GM10248 (cell line): ENCODE measurements at places on chromosomes 6 and 20.

GRCh38 chr6:46242921-46243320, 72.1 kb upstream of the ENPP5 start:
- no peak for DNase-seq

- DNase-seq: no peak
Observed at GRCh38 chr6:108841377-108841855, 6.8 kb upstream of the ARMC2 start.

DNA sequence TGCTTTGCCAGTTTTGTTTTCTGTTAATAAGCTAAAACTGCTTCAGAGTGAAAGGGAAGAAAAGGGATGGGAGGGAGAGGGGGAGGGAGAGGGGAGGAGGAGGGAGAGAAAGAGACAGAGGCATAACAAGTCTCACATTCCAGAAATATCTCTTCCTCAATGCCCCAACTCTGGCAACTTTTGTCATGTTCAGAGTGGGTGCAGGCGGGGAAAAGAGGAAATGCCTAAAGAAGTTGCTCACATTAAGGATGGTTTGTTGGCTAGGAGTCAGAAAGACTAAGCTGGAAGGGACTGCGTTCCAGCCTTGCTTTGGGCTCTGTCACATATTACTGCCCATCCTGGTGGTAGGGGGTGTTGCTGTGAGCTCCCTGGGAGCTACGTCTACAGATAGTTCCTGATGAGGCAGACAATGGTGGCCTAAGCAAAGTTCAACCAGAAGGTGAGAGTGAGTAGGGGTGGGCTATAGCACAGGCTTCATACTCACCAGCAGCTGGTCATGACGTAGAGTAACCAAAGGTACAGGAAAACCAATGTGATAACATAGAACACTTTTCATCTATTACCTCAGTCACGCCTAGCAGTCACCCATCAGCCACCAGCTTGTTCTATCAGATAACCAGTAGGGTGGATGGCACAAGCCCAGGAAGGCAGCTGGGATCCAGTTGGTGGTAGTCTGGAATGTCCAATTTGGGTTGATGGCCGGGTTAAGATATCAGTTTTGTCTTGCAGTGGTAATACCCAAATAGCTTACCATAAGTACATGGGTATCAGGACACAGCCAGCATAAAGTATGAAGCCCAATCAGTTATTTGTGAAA, 2.1 kb downstream of the TSPYL4 start:
- DNase-seq: no peak

- DNase-seq: no peak
Observed at GRCh38 chr6:37230104-37230503, 27.5 kb upstream of the TBC1D22B start.

GRCh38 chr6:16412171-16412570, 173.8 kb downstream of the GMPR start:
- no peak for DNase-seq

DNA sequence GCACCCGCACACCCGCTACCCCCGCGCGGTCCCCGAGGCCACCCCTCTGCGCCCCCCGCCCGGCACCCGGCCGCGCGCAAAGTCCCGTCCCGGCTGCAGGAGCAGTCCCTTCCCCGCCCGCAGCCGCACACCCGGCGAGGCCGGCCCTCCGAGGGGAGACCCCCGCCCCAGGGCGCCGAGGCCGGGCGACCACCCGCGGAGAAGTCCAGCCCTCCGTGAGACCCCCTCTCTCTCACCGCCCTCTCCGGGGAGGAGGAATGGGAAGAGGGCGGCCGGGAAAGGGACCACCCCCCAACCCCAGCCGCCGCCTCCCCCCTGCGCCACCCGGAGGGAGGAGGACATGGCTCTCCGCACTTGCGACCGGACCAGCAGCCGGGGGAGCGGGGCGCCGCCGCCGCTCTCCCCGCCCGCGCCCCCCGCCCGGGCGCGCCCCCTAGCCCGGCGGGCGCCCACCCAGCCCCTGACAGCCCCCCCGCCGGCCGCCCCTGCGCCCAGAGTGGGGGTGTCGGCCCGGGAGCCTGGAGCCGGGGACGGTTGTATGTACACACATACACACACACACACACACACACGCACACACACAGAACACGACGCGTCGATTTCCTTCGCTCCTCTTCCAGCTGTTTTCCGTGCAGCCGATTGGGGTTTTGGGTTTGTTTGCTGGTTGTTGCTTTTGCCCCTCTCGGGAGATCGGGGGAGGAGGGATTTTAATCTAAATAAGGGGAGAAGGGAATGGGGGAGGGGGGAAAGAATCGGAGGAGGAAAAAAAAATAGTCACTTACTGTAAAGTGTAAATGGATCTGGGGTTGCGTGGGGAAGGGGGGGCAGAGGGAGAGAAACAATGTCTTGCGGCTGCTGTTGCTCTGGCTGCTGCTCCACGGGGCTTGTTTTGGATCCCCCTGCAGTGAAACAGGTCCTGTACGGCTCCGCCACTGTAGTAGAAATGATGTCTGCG, at the start of gene ATXN1:
ATXN1 (minus strand) TSS at position 945 of the 955 bp plus-strand sequence.
- DNase-seq: peak; percentile 50

GRCh38 chr6:74357321-74357720, 661.3 kb downstream of the CD109 start:
- no peak for DNase-seq

DNA sequence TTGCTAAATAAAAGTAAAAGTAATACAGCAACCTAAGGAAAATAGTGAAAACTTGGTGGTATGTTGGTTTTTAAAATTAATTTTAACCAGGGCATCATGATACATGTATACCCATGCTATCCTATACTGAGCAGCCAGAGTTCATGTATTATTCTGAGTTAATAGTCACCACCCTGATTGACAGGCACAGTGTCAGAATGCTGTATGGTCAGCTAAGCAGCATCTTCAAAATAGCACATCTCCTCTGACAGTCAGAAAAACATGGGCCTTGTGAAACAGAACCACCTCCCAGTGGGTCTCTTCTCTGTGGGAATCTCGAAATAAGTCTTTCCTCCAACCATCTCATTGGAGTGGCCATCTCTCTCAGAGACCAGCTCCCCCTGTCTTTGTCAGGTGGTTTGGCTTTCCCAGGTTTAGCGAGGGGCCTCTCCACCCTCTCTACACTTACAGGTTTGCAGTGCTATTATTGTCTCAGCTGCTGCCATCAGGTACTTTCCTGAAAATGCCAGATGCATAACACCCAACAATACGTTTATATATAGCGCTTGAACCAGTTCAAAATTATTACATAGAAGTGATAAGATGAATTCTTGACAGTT, 47.1 kb upstream of the RNF8 start:
- DNase-seq: no peak

DNA sequence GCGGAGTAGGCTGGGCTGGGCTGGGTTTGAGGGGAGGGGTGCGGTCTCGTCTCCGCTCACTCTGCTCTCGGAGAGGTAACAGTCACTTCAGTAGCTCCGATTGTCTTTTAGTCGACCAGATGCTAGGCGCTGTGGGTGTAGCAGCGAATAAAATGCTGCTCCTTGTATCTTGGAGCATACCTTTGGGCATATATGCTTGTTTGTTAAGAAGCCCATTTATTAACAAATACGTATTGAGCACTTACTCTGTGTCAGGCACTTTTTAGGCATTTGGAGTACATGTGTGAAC, 545 bp downstream of the ACTR5 start:
- no peak for DNase-seq

DNA sequence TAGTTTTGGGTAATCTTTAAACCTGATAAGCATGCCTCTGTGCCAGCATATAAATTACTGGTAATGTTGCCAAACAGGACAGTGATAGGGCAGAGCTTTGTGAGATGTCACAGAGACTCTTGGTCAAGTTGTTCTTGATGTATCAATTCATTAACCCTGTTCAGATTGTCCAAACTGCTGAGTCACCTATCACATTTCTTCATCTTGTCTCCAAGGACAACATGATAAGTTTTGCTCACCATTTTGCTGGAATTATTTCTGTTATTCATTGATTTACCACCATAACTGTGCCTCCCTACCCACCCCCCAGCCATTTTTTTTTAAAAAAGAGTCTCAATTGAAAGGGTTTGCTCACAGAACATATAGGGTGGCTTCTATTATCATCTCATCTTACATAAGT, 19.5 kb upstream of the GMNN start:
- no peak for DNase-seq

GRCh38 chr6:89503641-89504040, 70.7 kb downstream of the ANKRD6 start:
- DNase-seq: no peak

DNA sequence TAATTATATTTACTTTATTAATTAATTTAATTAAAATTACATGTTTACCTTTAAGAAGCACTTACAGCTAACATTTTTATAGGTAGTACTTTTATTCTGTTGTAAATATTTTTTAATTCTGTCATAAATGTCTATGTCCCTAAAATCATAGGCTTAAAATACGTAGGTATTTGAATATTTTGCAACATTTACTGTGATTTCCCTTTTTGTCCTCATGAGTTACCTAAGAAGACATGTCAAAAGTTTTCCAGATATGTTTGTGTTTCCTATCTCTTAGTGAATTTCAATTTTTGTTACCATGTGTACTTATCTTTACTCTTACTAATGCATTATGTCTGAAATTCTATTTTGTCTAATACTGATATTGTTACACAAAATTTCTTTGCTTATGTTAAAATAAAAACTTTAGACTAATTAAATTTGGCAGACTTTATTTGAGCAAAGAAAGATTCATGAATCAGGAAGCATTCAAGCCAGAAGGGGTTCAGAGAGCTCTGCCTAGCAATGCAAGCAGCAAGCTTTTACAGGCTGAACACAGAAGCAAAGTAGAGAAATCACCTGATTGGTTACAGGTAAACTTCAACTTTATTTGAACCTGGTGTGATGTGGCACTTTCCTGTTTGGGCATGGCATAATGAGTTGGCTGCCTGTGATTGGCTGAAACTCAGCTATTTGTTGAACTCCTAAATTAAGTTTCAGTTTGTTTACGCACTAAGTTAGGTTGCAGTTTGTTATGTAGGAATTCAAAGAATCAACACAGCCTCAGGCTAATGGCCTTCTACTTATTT, 123.2 kb upstream of the TMEM170B start:
- DNase-seq: no peak

DNA sequence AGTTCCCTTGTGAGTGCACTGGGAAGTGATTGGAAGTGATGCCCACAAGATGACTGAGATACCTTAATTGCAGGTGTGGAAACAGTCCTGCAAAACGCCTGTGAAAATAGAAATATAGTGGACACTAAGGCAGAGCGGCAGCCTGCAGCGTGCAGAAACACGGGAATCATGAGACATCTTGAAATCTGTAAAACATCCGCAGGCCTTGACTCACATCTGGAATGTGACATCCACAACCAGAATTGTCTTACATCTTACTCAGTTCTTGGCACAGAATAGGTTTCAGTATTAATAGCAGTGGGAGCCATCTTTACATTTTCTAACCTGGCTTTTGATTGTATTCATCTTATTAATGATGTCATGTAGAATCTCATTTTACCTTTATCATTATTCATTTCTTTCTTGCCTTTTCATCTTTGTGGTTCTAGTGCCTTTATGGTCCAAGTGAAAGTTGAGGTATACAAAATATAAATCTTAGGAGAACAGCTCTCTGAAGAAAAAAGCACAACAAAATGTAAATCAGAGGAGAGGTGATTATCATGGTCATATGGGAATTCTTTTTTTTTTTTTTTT, 44.6 kb downstream of the CDYL start:
- DNase-seq: no peak

DNA sequence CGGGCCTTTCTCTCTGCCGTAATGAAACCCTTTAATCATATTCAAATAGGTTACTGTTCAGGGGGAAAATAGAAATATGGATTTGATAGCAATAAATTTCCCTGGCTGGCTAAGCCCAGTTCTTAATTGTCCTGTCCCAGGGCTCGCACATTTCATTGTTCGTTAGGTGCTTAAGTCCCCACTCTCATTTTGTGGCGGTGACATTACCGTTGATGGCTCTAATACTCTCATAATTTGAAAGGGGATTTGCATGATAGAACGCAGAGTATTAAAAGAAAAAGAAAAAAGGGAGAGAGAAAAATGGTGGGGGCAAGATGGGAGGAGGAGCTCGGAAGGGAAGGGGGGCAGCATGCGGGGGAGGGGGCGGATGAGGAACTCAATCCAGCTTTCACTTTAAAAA, 79.1 kb upstream of the FOXP4 start:
- DNase-seq: no peak
